ENCODE measurements at places on chromosomes 3 and 15. TPM values are rescaled to one million over a fixed set of nuclear protein-coding genes. Genes with fewer than 3 reads are reported as not detected.

DNA sequence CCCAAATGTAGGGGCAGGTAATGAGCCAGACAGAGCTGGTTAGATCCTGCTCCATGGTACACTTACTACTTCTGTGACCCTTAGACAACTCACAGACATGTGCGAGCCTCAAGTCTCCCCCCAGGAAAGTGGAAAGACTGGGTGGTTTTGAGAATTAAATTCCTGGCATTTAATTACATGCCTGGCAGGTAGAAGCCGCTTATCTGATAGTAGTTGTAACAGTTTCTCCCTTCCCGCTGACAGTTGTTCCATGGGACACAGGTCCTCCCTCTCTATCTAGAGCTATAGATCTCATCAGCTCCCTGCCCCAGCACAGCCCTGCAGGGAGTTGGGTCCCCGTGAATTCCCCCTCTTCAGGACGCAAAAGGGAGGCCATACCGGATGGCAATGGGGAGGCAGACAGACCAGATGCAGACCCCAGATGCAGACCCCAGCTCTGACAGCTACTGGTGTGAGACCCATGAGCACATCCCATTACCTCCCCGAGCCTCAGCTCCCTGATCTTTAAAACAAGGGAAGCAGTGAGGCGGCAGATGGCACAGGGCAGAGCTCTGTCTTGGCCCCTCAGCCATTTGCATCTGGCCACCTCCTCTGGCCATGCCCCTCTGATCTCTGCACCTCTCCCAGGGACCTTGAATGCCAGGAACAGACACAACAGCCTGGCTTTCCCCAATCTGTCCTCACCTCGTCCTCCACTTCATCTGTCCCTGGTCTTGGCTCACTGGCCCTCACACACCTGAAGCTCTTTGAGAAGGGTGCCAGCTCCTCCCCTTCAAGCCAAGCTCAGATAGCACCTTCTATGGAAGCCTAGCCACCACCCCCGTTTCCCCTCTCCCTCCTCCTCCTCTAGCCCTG, 34.1 kb upstream of the NR2C2 start:
- DNase-seq: no peak

Gene GADL1
- total RNA-seq: not detected

DNA sequence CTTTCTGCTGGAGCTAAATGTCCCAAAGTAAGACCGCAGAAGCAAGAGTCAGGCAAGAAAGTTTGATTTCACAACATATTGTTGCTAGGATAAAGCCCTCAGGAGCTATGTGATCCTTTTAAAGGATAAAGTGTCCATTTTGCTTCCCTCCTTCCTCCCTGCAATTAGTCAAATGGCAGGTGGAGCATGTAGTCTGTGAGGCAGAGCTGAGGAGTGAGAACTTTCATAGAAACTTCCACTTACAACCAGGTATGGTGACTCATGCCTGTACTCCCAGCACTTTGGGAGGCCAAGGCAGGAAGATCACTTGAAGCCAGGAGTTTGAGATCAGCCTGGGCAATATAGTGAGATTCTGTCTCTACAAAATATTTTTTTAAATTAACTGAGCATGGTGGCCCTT, 25.2 kb upstream of the RHCG start:
- DNase-seq: no peak

Gene ARPP21
- total RNA-seq: not detected

DNA sequence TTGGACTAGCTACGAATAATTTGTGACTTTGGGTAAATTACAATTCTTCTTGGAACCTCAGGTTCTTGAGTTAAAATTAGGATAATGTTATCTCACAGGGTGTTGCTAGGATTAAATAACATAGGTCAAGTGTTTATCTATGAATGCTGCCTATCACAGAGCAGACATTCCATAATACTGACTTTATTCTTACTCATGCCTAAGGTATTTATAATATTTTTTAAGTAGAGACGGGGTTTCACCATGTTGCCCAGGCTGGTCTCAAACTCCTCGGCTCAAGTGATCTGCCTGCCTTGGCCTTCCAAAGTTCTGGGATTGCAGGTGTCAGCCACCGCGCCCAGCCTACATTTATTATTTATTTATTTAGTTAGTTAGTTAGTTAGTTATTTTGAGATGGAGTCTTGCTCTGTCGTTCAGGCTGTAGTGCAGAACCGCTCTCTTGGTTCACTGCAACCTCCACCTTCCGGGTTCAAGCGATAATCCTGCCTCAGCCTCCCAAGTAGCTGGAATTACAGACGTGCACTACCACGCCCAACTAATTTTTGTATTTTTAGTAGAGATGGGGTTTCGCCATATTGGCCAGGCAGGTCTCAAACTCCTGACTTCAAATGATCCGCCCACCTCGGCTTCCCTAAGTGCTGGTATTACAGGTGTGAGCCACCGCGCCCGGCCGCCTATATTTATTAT, 741 bp upstream of the ZNF106 start:
- DNase-seq: no peak

Gene SLC28A2
- total RNA-seq: not detected

- no peak for DNase-seq
These were observed 23.1 kb upstream of the FRMD4B start for GRCh38 chr3:69409011-69409410.

GRCh38 chr3:79253271-79253670, 514.5 kb downstream of the ROBO1 start:
- no peak for DNase-seq

Gene CELF6
- 1.3 TPM for total RNA-seq

- peak; percentile 39 for DNase-seq
These were observed 445.2 kb downstream of the SQOR start for GRCh38 chr15:46080016-46080415.

Gene CLSTN2
- 7.8 TPM for total RNA-seq

- DNase-seq: no peak
These were observed 2.8 kb downstream of the NISCH start for GRCh38 chr3:52458031-52458760.

DNA sequence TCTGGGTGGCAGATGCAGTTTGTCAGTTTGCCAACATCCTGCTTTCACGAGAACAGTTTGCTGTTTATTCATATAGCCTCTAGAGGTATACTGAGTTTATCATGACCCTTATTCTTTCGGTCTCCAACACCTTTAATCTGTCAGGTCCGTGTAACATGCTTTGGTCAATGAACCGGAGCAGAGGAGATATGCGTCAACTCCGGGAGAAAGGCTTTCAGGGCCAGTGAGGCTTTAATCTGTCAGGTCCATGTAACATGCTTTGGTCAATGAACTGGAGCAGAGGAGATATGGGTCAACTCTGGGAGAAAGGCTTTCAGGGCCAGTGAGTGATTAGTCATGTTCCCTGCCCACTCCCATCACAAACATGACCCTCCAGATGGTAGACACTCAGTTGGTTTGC, 16.9 kb upstream of the GPD1L start:
- DNase-seq: no peak

Gene ZNF717
- 7.0 TPM for total RNA-seq

GRCh38 chr3:141379250-141379966, 11.1 kb downstream of the ZBTB38 start:
- DNase-seq: no peak

GRCh38 chr3:57706462-57706861, 13.6 kb upstream of the DENND6A start:
- no peak for DNase-seq

Gene C2CD4B
- 1.5 TPM for total RNA-seq

Gene ASB14
- 13.4 TPM for total RNA-seq

Gene ZPLD1
- not detected for total RNA-seq

DNA sequence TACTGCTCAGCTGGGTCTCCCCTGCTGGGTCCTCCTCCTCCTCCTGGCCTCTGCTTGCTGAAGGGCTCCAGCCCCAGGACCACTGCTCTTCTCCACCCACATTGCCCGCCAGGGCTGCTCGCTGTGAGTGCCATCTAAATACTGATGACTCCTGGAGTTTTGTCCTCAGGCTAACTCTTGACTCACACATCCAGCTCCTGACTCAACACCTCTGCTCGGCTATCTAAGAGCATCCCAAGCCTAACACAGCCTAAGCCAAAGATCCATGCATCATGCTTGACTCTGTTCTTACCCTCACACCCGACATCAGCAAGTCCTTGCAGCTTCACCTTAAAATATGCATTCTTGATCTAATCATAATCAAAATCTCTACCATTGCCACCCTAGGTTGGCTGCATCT, 260.2 kb downstream of the KLF13 start:
- DNase-seq: no peak

Gene CAMK2N2
- not detected for total RNA-seq

DNA sequence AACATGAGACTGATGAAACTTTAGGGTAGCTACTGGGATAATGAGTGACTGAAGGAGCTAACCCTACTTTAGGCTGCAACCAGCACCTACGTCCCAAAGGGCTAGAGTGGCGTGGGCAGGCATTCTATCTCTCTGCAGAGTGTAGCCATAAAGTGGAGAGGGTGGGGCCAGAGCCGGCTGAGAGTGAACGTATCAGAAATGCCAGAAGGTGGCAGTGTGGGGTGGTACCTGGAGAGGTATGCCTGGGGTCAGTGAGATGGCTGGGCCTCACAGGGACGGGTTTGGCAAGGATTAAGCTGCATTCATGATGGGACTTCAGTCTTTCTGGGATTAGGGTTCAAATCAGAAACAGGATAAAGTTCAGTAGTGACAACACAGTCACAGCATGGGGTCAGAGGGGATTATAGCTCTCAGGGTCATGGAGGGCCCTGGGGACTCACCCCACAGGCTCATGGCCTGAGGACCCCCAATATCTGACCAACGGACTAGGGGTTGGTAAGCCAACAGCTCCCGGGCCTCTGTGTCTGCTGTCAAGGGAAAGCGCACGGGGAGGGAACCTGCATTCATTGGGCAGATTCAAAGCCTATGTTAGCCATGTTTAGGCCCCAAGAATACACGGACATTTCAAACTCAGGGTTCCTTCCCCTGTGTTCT, 86.5 kb upstream of the FOXB1 start:
- DNase-seq: peak; percentile 42

- no peak for DNase-seq
These were observed 4.8 kb downstream of the RASGRP1 start for GRCh38 chr15:38559636-38560307.

Gene HACL1
- total RNA-seq: 14.4 TPM

GRCh38 chr3:14857506-14857905, 38.7 kb downstream of the FGD5 start:
- DNase-seq: no peak

GRCh38 chr3:111813979-111814378, 45.1 kb upstream of the PHLDB2 start:
- no peak for DNase-seq

DNA sequence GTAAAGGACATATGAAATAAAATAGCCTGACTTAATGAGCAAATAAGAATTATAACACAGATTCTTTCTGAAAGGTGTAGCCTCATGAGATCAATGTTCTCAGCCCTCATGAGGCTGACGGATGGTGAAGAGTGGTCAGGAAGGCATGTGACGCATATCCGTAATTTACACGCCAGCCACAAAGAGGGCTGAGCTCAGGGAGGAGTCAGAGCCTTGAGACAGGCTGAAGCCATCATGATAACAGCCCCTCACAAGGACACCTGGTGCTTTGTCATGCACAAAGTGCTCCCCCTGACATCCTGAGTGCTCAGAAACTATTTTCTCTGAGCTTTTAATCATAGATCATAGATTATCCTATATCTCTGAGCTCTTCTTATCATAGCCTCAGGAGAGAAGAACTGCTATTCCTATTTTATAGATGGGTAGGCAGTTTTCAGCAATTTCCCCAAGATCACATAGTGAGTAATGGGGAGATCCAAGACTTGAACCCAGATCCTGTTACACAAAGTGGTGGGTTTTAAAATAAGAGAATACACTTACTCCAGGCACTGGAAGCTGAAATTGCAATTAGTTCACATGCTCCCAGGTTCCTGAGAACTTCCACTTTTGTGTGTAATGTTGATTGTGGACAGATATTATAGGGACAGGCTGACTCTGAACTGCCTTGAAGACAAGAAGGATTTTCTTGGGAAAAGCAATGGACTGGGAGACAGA, 267.1 kb downstream of the RPLP1 start:
- DNase-seq: no peak

GRCh38 chr3:44069276-44069675, 172.4 kb upstream of the TOPAZ1 start:
- no peak for DNase-seq

Gene FANCD2OS
- total RNA-seq: not detected

Gene ADAMTS9
- 15.4 TPM for total RNA-seq

GRCh38 chr15:70514251-70514650, 249.1 kb downstream of the UACA start:
- no peak for DNase-seq

GRCh38 chr3:87309601-87310000, 33.2 kb upstream of the POU1F1 start:
- no peak for DNase-seq

- DNase-seq: no peak
These were observed 112.0 kb upstream of the TJP1 start for GRCh38 chr15:29934251-29934650.

Gene TMEM212
- not detected for total RNA-seq

Gene CPLX3
- total RNA-seq: 3.6 TPM

DNA sequence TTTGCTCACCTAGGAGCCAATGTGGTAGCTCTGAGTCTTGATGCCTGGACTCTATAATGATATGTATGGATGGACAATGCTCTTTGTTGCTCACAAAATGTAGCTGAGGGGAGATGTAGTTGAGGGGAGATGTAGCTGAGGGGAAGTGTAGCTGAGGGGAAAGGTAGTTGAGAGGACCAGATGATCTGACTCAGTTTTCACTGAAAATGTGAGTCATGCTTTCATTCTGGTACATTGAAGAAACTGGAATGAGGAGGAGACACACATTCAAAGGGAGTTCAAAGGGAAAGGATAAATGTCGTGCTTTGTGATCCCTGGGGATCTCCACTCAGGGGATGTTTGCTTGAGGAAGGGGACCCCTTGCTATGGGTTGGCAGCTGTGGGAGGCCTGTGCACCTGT, 302.9 kb upstream of the TRIM42 start:
- no peak for DNase-seq

DNA sequence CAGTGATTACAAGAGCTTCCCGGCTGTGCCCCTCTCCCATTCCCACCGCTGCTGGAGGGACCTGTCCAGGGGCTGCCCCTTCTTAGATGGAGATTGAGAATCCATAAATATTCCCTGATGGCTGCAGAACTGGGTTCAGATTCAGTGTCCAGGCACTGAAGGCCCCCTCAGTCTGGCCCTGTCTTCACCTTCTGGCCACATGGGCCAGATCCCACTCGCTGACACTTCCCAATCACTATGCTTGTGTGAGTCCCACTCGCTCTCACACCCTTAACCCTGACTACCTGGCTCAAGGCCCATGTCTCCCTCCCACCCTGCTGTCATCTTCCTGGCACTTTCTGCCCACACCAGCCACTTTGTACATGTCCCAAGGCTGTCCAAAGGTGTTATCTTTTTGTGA, 15.5 kb upstream of the MRPS22 start:
- no peak for DNase-seq

DNA sequence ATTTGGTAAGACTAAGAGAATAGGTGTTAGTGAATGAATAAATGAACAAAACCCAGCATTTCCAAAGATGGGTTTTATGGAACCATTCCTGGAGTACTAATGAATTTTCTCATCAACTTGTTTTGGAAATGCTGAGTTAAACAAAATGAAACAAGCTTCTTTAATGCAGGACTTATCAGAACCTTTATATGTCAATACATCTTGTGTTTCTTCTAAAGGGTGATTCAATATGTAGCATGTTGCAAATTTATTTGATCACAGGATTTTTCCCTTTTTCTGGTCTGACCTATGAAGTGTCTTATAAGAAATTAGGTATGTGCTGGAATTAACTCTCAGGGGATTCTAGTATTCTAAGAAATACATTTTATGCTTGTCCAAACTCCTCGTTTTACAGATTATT, 53.2 kb downstream of the EDEM1 start:
- no peak for DNase-seq

Gene MB21D2
- 1.7 TPM for total RNA-seq

- peak; percentile 68 for DNase-seq
These were observed 1.5 kb upstream of the RBM15B start for GRCh38 chr3:51389423-51390183.

- no peak for DNase-seq
These were observed 41.8 kb downstream of the ITGA11 start for GRCh38 chr15:68389936-68390817.

Gene GOLGA8N
- 7.4 TPM for total RNA-seq
